ENCODE measurements at places on chromosomes 16 and 17. TPM values are rescaled to one million over a fixed set of nuclear protein-coding genes. Genes with fewer than 3 reads are reported as not detected.

The KIF1C gene
- total RNA-seq: 333 TPM

The AHSP gene
- not detected for total RNA-seq

The CACNG5 gene
- not detected for total RNA-seq

The GAST gene
- total RNA-seq: not detected

The ANKRD40 gene
- total RNA-seq: 103 TPM

The SRL gene
- total RNA-seq: 519 TPM

The CMTM2 gene
- not detected for total RNA-seq

The ATP1B2 gene
- total RNA-seq: 0.81 TPM

The GRAPL gene
- total RNA-seq: not detected

DNA sequence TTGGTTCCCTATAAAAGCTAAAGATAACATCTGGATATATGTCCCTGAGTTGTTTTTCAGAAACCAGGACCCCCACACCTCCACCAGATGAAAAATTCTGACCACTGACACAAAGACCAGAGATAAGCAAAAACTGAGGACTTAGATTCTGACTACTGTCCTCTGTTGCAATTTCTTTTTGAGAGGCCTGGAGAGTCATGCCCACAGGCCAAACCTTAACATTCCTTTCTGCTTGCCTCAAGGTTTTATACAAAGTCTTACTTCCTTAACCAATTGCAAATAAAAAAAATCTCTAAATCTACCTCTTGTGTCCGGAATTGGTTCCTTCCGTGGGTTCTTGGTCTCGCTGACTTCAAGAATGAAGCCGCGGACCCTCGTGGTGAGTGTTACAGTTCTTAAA is 228.5 kb downstream of the ABCC12 start:
- no peak for DNase-seq

DNA sequence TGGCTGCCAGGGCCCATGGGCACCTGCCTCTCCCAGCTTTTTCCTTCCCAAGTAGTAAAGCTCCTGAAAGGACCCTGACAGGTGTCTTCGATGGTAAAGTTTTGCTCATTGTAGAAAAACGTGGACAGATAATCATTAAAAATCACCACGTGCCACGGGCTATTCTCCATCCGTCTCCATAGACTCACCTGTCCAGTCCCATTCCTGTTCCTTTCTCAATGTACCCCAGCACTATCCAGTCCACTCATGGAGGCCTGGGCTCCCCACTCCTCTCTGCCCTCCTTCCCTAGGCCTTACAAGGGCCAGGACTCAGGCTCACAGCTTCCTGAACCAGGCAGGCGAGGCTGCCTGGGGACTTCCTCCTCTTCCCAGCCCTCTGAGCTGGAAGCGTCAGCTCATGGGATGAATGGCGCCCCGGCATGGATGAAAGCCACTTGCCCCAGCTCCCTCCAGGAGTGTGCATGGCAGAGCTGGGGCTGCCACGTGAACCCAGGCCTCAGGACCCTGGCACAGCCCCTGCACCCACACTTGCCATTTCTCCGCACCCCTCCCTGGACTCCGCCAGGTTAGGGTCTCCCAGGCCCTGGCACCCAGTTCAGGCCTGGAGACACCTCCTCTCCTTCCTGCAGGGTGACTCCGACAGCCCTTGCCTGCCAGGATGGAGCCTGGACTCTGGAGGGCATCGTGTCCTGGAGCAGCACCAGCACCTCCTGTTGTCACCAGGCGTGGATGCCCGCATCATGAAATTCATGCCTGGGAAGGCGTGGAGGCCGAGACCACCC is 8.8 kb downstream of the CTRB1 start:
- no peak for DNase-seq

DNA sequence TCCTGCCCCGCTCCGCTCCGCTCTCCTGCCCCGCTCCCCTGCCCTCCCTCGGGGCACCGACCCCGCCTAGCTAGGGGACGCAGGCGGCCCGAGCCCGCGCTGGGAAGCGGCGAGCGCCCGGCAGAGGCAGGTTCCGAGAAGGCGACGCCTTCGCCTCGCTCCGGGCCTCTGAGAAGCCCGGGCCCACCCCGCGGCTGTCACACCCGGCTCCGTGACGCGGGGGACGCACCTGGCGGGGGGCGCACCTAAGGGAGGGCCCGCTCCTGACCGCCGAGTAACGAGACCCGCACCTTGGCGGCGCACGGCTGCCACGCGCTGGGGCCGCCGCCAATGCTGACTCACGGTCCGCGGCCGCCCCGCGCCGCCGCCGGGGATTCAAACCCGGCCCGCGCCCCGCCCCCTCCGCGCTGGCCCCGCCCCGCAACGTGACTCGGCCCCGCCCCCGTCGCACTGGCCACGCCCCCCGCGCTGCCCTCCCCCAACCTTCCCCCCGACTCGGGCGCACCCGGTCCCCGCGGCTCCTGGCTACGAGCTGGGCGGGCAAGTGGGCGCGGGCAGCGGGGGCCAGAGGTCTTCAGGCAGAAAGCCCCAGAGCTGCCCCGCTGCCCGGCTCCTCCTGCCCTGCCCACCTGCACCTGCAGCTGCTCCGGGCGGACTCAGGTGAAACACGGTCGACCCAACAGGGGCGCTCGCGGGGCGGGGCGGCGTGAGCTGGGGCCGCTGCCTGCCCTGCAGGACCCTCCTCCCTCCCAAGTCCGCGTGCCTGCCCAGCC is 27.8 kb downstream of the GNPTG start:
- peak; percentile 70 for DNase-seq

DNA sequence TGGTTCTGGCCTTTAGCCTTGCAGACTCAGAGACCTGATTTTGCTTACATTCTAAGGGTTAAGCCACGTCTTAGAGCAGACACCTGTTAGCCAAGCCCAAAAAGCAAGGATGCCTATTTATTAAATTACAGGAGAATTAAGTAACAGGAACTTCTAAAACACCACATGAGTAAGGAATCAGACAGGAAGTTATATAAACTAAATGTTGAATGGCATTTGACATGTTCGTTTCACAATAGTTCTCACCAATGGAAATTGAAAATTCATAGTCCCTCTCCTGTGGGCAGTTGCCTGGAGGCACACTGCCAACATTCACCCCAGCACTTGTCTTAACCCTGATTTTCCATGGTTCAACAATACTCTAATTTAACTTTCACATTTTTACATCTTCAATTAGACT is 9.0 kb downstream of the KRTAP9-7 start:
- DNase-seq: no peak

- peak; percentile 29 for DNase-seq
Observed at GRCh38 chr16:87723226-87723623, 42.6 kb downstream of the KLHDC4 start.

DNA sequence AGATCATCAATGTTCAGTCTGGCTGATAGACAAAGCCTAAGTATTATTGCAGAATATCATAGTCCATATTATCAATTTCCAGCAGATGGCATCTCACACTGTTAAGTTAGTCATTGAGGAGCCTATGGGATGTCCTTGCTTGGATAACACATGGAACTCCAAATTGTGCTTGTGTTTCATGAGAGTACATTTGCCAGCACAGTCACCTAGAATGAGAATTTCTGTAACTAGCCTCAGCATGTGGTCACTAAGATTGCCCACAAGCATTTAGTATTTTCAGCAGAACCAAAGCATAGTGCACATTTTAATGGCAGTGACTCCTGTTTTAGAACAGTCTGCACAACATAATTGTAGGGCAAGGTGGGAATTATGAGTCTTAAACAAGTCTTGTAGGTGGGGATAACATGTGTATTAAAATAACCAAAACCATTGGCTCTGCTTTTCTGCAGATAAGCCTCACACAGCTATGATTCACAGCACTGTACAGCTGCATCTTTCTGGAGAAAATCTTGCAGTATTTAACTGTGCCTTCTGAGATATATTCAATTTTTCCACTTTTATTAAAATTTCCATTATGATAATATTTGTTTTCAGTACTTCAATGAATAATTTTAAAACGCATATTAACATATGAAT is 882.8 kb upstream of the SOX9 start:
- DNase-seq: no peak

DNA sequence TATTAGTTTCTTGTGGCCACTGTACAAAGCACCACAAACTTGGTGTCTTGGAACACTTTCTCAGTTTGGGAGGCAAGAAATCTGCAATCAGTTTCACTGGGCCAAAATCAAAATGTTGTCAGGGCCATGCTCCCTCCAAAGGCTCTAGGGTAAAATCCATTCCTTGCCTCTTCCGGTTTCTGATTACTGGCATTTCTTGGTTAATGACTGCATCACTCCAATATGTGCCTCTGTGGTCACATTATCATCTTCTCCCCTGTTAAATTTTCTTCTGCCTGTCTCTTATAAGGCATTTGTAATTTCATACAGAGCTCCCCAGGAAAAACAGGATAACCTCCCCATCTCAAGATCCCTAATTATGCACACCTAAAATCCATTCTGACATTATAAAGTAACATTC is 34.8 kb downstream of the ZNF287 start:
- no peak for DNase-seq

- DNase-seq: no peak
Observed at GRCh38 chr17:82974136-82974952, 105.1 kb upstream of the METRNL start.

GRCh38 chr17:60107526-60108257 is 29.0 kb upstream of the HEATR6 start:
- DNase-seq: no peak

DNA sequence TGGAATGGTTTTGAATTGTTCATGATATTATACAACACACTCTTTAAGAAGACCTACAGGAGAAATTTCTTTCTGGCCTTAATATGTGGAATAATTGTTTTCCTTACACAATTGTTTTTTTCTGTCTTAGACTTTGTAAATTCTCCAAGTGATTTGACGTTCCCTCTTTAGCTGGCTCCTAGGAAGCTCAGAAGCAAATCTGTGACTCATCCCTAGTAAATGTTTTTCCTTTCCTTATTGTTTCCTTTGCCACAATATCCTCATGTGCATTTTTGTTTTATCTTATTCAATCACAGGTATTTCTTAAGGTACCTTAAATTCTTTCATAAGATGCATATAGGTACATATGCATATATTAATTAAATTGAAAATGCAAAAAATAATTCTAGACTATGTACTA is 13.5 kb downstream of the KIAA0753 start:
- no peak for DNase-seq

GRCh38 chr17:36870720-36870999 is 66.6 kb upstream of the LHX1 start:
- DNase-seq: no peak

- DNase-seq: no peak
Observed at GRCh38 chr16:7160093-7160492, 172.6 kb upstream of the RBFOX1 start.

- DNase-seq: no peak
Observed at GRCh38 chr17:77472468-77473310, 331.9 kb downstream of the SEC14L1 start.

DNA sequence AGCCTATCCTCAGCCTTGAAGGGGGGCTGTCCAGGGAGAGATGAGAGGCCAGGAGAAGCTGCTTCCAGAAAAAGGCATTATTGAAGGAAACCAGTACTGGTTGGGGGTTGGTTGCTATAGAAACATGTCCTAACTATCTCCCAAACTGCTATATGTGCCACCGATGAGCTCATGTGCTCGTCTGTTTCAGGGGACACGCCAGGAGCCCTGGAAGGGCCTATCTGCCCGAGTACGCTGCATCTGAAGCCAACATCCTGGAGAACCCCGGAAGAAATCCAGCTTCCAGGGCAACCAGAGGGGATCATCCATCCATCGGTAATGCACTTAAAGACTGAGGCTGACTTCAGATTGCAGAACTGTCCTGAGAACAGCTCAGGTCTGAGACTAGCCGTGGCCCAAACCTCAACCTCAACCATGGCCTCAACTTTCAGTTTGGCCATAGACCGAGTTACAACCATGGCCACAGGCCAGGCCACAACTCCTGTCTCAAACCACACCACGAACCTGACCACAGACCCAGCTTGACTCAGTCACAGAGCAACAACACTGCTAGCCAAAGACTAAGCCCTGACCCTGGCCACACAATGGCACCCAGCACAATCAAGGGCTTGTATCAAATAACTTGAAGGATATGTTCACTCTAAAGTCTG is 10.2 kb downstream of the PITPNM3 start:
- no peak for DNase-seq

GRCh38 chr17:73550556-73550955 is 93.7 kb downstream of the SDK2 start:
- no peak for DNase-seq

DNA sequence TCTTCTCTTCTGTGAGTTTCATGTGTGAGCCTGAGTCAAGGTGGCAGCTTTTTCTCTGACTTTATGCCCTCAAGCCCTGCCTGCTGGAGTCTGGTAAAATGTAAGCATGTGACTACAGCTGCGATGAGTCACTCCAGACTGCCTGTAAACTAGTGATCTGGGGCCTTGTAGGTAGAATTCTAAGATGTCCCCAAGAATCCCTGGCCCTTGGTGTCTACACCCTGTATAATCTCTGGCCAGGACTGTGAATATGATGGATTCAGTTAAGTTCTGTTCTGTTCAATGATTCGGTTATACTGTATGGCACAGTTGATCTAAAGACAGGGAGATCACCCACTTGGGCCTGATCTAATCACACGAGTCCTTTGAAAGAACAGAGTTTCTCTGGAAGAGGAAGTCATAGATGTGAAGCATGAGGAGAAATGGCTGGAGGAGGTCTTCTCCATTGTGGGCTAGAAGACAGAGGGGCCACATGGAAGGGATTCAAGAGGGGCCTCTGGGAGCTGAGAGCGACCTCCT is 29.8 kb downstream of the PRSS54 start:
- DNase-seq: no peak

DNA sequence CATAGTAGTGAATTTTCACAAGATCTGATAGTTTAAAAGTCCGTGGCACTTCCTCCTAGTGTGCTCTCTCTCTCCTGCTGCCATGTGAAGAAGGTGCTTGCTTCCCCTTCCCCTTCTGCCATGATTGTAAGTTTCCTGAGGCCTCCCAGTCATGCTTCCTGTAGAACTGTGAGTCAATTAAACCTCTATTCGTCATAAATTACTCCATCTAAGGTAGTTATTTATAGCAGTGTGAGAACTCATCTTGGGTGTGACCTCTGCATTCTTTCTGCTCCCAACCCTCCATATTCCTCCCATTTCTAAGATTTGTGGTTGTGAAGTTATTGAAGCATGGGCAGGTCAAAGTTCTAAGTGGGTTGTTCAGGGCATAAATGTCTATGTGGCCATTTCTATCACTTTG is 62.1 kb upstream of the ADAMTS18 start:
- DNase-seq: no peak

DNA sequence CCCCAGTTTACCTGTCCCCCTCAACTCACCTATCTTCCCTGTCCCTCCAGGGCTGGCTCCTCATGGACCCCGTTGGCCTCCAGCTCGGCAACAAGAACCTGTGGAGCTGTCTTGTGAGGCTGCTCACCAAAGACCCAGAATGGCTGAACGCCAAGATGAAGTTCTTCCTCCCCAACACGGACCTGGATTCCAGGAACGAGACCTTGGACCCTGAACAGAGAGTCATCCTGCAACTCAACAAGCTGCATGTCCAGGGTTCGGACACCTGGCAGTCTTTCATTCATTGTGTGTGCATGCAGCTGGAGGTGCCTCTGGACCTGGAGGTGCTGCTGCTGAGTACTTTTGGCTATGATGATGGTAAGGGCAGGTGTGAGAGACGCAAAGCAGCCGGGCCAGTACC is 31.3 kb downstream of the NLRC5 start:
- DNase-seq: no peak
